ENCODE measurements at places on chromosomes 7 and 10.

DNA sequence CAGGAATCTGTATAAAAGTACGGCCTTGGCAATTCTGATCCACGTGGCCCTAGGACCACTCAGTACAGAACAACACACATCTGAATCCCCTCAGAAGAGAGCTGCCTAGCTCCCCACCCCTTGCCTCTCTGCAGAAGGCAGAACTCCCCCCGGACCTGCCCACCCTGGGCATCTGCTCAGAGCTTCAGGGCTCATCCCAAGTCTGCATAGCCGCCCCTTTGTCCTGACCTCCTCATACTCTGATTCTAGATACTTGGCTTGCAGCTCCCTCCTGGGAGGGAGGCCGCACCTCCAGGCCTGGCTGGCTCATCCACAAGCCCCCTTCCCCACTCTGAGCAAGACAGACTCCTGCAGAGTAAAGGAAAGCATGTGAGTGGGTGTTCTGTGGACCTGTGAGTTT is 49.6 kb downstream of the GRID1 start:
- no peak for DNase-seq

- no peak for DNase-seq
Measured at GRCh38 chr10:8951440-8952089, 897.1 kb downstream of the GATA3 start.

DNA sequence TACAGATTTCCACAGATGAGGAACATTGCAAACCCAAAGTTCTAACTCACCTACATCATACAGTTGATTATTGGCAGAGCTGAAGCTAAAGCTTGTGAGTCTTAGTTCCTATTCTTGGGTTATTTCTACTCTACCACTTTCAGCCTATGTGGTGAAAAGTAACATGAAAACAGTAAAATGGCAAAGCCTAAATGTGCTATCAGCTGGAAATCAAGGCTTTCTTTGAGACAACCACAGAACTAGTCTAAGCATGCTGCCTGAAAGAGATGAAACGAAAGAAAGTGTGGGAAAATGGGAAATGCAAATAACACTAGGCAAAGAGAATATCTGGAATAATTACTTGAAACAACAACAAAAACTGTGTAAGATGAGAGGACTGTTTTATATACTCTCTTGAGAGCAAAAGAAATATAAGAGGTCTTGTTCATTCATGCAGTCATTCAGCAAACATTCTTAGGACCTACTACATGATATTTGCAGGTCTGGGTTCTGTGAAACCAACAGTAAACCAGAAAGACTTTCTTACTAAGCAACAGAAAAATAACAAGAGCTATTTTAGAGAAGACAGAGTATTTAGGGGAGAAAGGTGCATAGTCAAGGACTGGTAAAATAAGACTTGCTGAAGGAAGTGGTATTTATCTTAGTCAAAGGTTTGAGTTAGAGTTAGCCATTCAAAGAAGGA is 437.1 kb downstream of the HTR7 start:
- DNase-seq: no peak

DNA sequence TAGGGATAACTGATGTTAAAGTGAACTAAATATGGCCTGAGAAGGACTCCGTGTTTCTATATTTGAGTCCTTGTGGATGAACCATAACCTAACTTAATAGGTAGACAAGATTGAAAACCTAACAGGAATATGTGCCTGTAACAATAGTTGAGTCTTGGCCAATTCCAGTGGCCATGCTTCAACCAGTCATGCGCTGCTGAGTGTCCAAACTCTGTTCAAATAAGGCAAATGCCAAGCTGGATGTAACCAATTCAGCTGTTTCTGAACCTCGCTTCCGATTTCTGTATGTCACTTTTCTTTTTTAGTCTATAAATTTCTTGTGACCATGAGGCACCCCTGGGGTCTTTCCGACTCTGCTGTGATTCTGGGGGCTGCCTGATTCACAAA is 608.2 kb downstream of the GALNT17 start:
- no peak for DNase-seq

DNA sequence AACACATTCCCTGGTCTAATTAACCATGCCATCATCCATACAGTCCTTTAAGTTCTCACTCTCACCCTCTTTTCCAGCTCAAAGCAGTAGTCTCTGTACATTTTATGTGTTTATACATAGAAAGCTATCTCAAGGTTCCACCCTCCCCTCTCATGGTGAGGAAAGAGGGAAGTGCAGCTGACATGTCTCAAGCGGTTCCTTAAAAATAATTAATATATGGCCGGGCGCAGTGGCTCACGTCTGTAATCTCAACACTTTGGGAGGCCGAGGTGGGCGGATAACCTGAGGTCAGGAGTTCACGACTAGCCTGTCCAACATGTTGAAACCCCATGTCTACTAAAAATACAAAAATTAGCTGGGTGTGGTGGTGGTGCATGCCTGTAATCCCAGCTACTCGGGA is 36.7 kb downstream of the ZC3HAV1 start:
- DNase-seq: no peak

DNA sequence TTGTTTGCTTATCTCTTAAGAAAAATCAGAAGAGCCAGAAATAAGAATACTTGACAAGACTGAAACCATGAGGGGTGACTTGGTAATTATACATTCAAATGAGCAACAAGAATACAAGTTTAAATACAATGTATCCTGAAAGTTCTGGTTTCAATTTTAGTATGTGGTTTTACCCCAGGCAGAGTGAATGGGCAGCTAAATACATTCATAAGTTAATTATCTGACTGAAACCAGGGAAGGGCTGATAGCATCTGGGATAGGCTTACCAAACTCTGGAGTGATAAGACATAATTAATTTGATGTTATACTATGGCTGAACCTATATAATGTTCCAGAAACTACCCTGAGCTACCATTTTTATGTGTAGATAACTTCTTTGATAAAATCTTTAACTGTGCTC is 252.2 kb upstream of the PLXNA4 start:
- no peak for DNase-seq

GRCh38 chr10:70528741-70529362 is 50.3 kb downstream of the PALD1 start:
- no peak for DNase-seq

DNA sequence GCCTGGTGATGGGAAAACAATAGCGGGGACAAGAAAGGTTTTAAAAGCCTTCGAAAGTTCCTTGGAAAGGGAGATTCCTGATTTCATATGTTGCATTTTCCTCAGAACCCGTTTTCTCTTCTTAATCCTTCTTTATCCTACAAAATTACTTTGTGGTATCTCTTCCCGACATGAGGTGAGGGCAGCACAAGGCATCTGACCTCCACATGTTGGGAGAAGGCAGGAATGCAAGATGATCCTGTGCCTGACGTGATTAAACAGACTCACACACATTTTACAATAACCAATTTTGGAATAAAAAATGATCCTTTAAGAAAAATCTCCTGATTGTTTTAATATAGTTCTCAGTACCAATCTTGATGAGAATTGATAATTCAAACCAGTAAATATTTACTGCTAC is 153.3 kb upstream of the MKLN1 start:
- DNase-seq: no peak

Measured in activated CD4-positive, alpha-beta T cell treated with anti-CD3 and anti-CD28 coated beads, Interleukin-2, amount 50 U/mL, for 1 hour (primary cell).